ENCODE measurements at places on chromosomes 13 and 19.
A peak's percentile ranks its signal among the peaks of the same experiment; 100 is the strongest.

DNA sequence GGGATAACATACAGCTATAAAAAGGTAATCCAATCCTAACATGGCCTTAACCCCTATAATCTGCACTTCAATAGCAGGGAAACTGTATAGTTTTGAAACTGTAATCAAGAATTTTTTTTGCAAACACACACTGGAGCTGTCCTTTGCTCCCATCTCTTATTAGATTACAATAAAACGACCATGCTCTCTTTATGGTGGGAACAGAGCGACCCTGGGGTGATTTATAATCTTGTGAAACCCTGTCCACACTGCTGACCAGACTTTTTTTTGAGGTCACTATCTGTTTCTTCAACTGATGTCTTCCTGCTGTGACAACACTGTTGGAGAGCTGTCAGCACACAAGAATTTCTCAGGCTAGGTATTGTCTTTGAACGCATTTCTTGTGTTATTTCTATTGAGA, 35.3 kb downstream of the DACH1 start:
- peak; percentile 2 for DNase-seq

GRCh38 chr13:110463871-110464510, 97.5 kb downstream of the RAB20 start:
- DNase-seq: no peak

- DNase-seq: no peak
Observed at GRCh38 chr13:65330287-65330686, 1899.8 kb downstream of the PCDH9 start.

- DNase-seq: no peak
Observed at GRCh38 chr19:47493378-47494210, 9.6 kb upstream of the KPTN start.

GRCh38 chr13:40758811-40759210, 12.2 kb downstream of the MRPS31 start:
- DNase-seq: no peak

DNA sequence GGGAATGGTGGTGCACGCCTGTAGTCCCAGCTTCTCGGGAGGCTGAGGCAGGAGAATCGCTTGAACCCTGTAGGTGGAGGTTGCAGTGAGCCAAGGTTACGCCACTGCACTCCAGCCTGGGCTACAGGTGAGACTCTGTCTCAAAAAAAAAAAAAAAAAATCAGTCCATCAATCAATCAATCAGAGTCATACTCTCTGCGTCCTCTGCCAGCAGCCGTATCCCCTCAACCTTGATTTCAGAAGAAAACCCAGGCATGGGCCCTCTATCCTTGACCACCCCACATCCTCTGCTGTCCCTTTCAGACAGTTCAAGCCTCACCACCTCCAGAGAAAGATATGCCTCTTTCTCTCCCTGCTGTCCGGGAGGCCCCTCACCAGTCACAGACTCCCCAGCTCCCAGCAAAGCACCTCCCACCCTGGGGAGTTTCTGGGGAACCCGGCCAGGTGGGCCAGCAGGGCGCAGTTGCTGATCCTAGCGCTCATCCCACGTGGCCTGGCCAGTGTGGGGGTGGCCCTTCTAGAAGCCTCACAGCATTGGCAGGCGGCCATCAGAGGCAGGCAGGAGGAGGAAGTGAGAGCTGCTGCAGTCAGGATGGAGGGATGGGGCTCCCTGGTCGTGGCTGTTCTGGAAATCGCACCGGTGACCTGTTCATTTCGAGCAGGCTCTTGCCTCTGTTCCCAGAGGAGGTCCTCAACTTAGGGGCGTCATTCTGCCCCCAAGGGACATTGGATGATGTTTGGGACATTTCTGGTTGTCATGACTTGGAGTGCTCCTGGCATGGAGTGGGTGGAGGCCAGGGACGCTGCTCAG, 10.2 kb upstream of the JSRP1 start:
- DNase-seq: peak; percentile 91

DNA sequence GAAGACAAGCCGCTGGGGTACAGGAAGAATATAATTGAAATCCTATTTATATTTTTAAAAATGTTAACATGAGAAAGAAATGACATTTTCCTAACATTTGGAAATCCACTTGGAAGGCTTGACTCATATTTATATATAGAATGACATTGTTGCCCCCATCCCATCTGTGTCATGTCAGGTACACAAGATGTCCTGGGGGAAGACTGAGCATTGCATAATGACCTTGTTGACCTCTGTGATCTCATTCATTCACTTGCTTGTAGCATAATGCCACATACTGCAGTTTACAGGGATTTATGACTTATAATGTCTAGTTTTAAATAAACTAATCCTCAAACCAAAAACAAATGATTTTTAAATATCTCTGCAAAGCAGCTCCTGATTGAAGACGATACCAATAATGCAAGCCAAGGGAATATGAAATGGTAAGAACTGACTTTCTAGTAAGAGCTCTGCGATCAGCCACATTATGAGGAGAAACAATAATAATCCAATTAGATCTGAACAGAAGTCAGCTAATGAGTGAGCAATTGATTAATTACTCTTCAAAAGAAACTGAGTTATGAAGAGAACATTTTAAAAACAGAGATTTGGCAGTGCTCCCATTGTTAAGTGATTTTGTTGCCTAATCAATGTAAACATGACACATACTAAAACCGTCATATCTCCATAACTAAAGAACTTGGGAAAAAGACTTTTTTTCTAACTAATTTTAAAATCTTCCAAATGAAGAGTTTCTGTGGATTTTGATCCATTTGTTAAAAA, 21.2 kb upstream of the VWA8 start:
- DNase-seq: no peak

- DNase-seq: no peak
Observed at GRCh38 chr13:80121038-80121437, 219.9 kb downstream of the SPRY2 start.

GRCh38 chr13:40496035-40496810, 170.2 kb downstream of the FOXO1 start:
- DNase-seq: no peak

GRCh38 chr13:48633700-48634099, 20.0 kb upstream of the CYSLTR2 start:
- DNase-seq: no peak

DNA sequence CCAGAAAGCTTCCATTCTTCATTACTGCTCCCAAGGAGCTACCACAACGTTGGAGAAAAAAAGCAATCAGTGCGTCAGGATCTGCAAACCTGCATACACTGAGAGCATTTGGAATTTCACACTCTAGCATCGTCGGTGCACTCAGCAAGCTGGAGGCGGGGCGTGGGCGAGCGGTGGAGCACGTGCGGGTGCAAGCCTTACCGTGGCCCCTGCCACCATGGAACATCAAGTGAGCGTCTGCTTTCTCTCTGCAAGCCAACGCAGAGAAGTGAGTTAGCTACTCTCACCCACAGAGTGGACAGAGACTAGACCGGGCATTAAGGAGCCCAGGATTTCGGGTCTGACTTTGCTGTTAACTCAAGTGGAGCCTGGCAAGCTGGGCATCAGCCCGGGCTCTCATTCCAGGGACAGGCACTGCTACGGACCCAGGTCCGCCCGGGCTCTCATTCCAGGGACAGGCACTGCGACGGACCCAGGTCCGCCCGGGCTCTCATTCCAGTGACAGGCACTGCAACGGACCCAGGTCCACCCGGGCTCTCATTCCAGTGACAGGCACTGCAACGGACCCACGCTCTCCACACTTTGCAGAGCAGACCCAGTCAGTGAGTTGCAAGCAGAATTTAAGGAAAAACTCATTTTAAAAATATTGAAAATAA, 124.1 kb upstream of the SPACA7 start:
- no peak for DNase-seq

DNA sequence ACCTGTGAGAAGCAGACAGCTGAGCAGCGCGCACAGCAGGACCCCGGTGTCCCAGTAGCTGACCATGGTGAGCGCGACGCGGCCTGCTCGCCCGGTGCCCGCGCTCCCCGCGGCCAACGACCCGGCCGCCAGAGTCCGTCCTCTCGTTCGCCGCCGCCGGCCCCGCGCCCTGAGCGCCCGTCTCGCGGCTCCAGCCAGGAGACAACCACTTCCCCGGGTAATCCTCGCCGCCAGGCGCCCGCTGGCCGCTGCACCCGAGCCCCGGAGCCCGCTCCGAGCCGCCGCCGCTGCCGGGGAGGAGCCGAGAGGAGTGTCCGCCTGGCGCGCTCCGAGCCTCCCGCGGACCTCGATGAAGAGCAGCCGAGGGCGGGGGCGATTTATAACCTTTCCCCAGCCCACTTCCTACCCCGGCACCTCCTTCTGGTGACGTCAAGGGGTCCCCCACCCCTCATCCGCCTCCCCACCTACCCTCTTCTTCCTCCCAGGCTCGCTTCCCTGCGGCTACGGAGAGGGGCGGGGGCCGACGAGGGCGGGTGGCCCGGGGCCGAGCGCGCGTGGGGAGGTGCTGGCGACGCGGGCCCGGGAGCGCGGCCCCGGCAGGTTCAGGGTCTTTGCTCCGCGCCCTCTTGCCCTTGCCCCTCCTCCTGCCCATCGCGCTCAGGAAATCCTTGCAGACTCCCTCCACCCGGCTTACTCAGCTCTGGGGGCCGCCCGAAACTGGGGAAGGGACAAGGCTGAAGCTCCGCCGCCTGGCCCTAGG, at the start of gene FLT1:
TSS of gene FLT1 (minus strand) at position 351 of the 760 bp plus-strand sequence. CDS start at position 66, 285 bp downstream.
- DNase-seq: no peak

DNA sequence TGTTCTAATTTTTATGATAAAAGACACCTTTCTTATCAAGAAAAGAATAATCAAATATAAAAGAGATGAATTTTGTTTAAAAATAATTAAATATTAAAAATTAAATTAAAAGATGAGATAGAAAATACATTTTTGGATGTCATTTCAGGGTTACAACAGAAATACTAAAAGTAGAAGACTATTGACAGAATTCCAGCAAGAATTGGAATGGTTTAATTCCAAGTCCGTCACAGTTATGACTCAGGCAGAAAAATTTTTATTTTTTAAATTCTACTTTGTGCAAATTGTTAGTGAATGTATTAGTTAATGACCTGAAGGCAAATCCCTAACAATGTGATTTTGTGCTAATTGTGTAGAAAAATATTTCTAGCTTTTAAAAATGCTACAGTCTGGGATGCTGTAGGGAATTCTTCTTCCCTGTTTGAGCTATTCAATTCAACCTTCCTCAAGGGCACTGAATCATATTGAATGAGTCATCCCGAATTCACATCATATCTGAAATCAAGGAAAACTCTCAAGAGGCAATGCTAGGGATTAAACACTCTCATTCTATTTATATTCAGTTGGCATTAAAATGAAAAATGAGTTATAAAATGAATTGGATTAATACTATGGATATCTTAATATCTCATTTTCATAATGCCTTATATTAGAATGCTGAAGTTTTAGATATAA, 633.5 kb upstream of the ATXN8OS start:
- DNase-seq: no peak

GRCh38 chr19:37333457-37333856, 37.4 kb upstream of the ZNF527 start:
- DNase-seq: no peak

GRCh38 chr19:55930996-55931515, 1.1 kb downstream of the NLRP13 start:
- no peak for DNase-seq

- DNase-seq: no peak
Observed at GRCh38 chr19:16026131-16026530, 50.2 kb upstream of the TPM4 start.

DNA sequence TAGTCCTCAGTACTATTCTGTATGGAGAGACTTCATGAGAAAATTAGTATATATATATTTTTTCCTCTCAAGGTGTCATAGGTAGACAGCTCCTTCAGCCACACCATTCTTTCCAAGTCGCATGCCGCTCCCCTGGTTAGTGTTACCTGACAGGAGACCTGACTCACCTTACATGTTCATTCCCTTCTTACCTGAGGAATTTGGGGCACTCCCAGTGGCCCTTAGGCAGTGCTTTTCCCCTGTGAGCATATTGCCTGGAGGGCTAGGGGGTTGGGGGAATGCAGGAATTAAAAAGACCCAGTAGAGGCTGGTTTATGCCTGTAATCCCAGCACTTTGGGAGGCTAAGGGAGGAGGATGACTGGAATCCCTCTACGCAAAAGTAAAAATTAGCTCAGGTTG, 9.0 kb upstream of the ACTN4 start:
- no peak for DNase-seq

GRCh38 chr13:94968040-94968756, 255.9 kb upstream of the SOX21 start:
- no peak for DNase-seq

DNA sequence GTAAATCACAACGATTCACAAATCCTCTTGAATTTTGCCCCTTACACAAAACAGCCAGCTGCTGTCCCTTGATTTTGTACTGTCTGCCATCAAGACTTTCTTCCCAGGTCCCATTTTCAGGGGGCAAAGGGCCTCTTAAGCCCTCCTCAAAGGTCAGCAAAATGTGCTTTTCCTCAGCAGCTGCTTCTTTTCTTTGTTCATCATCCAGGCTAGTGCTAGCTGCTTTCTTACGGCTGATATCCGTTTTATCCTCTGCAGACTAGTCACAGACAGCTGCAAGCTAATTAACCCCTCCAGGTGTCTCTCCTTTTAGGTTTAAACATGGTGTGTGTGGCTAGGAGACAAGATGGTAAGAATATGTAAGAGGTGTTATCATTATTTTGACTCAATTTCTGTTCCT, 90.9 kb downstream of the NALCN start:
- no peak for DNase-seq

GRCh38 chr13:65677906-65678305, 1552.2 kb downstream of the PCDH9 start:
- no peak for DNase-seq

- no peak for DNase-seq
Observed at GRCh38 chr13:44620057-44620456, 43.9 kb upstream of the TSC22D1 start.

GRCh38 chr13:75402787-75403186, 79.2 kb downstream of the TBC1D4 start:
- DNase-seq: no peak

- DNase-seq: no peak
Observed at GRCh38 chr13:86922936-86923335, 748.2 kb upstream of the SLITRK5 start.

DNA sequence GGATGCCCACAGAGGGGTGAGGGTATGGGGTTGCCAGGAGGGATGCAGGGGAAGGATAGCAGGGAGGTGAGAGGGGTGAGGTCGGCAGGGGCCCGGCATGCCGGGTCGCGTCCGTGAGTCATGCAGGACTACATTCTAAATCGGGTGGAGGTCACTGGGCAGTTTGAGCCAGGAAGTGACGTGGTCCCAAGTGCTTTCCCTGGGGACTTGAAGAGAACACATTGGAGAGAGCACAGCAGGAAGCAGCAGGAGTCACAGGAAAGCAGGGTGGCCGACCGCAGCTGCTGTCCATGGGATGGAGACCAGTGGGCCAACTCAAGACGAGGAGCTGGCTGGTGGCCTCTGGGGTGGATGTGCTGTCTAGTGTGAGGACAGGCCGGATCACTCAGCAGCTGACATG, 92.0 kb upstream of the WASF3 start:
- DNase-seq: no peak

DNA sequence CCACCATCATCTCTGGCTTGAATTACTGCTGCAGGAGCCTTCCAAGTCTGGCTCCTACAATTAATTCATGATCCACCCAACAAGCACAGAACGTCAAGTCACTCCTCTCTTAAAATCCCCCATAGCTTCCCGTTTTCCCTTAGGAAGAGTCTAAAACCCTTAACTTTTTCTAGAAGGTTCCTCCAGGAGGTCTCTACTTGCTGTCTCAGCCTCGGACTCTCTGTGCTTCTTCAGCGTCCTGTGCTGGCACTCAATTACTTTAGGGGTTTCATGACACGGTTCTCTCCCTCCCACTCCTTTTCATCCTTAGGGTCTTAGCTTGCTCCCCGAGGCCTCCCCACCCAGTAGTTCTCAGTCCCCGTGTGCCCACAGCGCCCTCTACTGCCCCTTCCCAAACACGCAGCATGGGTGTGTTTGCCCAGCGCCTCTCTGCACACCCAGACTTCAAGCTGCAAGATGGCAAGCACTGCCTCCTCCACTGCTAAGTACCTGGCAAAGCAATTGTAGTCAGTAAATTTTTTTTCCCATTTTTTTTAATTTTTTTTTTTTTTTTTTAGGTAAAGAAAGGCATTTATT, 25.8 kb upstream of the MAP3K10 start:
- peak; percentile 67 for DNase-seq
